ENCODE measurements at places on chromosomes 11 and 22.

DNA sequence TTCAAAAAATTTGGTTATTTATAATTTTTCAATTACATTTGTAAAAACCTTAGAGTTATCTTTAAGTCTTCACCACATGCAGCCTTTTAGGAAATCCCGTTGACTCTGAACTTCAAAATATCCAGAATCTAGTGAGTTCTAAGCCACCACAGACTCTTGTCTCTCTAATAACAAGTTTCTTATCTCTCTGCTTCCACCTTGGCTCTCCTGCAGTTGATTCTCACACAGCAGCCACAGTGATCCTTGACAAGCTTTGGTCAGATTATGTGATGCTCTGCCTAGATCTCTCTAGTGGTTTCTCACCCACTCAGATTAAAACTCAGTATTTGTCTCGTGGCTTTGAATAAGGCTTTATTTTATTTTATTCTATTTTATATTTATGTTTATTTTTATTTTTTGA, 8.6 kb downstream of the HSD17B12 start:
- no peak for DNase-seq

- DNase-seq: no peak
These were observed 24.2 kb downstream of the MRE11 start for GRCh38 chr11:94469416-94469815.

GRCh38 chr11:80083531-80083951, 642.7 kb upstream of the TENM4 start:
- no peak for DNase-seq

GRCh38 chr11:63889344-63889743, 27.6 kb downstream of the RCOR2 start:
- no peak for DNase-seq

DNA sequence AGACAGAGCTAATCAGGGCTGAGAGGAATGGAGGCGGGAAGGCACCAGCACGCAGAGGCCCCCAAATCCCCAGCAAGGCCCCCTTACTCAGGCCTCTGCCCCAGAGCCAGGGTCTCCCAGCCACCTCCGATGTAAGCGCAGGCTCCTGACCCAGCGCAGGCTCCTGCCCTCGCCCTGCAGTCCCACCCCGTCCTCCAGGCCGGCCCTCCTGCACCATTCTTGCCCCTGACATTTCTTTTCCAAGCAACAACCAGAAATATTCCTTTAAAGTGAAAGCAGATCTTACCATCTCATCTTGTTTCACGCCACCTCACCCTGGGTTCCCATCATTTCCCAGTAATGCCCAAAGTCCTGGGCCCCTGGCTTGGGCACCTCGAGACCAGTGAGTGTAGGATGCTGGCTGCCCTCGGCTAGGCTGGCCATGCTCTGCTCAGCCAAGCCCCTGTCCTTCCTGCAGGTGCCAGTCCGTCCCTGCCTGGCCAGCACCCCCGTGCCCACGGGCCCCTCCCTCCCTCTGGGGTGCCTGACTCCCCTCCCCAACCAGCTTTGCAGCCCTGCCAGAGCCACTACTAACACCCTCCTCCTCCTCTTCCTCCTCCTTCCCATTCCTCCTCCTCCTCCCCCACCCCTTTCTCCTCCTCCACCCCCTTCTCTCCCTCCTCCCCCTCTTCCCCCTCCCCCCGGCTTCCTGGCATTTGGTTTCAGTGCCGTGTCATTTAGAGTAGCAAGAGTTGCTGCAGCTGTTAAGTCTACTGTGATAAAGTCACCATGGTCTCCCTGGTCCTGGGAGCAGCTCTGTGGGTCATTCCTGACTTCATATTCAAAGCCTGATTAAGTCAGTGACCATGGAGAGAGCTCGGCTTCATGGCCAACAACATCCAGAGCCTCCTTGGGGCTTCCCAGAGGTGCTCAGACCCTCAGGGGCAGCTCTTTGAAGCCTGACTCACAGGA, 78.7 kb downstream of the PIWIL3 start:
- no peak for DNase-seq

DNA sequence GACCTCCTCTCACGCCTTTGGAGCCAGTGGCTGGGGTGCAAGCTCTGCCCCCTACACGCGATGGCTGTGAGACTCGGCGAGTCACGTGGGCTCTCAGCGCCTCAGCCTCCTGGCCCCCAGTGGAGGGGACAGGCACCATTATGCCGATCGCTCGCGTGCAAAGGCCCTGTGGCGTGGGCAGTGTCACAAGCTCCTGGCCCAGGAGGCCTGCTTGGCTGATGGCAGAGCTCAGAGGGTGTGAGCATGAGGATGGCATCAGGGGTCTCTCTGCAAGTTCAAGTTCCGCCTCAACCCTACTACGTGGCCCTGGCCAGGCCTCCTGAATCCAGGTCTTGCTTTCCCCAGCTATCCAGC, 90.8 kb upstream of the KCNQ1OT1 start:
- DNase-seq: no peak

GRCh38 chr22:39270280-39270679, 25.5 kb upstream of the PDGFB start:
- no peak for DNase-seq

DNA sequence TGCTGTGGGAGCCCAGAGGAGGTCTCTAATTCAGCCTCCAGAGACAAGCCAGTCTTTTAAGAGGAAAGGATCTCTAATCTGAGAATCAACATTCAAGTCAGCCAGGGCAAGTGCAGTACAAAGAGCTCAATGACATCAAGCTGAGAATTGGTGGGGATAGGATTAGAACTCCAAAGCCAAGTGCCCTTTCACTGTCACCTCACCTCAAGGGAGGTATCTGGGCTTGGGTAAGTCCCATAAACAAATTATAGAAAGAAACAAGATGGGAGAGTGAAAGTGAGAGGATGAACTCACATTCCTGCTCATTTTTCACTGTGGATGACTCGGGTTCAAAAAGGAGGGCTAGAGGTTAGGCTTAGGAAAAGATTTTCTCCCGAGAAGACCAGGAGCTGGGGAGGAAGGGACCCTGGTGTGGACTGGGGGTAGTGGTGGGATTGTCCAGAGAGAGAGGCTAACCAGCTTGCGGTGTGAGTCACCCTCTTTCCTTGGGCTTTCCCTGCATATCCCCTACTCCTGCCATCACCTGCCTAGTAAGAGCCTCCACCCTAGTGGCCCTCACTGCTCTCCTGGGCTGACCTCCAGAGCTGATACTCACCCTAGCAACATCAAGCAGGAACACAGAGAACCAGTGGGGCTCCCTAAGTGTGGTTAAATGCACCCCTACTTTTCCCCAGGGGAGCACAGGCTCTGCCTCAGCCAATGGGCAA, 70.4 kb downstream of the RRM1 start:
- DNase-seq: no peak

DNA sequence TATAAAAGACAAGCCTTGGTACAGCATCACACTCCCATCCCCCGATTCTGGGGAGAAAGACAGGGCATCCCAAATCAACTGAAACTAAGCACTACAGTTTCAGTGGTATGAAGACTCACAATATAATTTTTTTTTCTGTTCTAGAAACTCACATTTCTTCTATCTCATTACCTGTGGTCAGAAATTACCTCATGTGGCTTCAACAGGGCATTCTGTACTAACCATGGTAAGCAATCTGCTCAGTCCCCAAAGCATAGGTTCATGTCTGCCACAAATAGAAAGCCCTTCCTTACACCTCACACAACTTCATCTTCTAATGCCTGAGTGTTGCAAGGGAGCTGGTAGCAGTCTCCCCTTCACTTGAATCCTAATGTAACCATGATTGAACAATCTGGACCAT, 147.4 kb upstream of the POU2AF2 start:
- DNase-seq: no peak

DNA sequence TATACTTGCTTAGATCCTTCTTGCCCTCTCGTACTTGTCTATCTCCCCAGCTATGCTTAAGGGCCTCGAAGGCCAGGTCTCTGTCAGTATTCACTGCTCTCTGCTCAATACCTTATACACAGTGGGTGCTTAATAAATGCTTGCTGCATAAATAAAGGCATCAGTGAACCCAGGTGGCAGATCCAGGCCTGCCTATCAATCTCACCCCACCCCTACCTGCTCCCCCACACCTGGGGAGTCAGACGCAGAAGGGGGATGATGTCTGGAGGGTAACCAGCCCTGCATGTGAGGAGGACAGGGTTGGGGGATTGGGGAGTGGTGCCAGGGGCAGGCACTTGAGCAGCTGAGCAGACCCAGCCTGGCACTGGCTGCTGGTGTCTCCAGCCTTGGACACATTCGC, 430.6 kb downstream of the MN1 start:
- DNase-seq: no peak

GRCh38 chr11:62404435-62404834, 14.4 kb upstream of the SCGB1A1 start:
- no peak for DNase-seq

GRCh38 chr11:87355596-87355995, 317.9 kb downstream of the TMEM135 start:
- DNase-seq: no peak

- DNase-seq: peak; percentile 72
These were observed 24.8 kb upstream of the TTC12 start for GRCh38 chr11:113289431-113290187.

- DNase-seq: no peak
These were observed 333.9 kb downstream of the OPCML start for GRCh38 chr11:133198438-133198837.

- DNase-seq: no peak
These were observed 1.1 kb downstream of the ATL3 start for GRCh38 chr11:63670096-63670432.

- DNase-seq: no peak
These were observed 58.7 kb downstream of the CTTN start for GRCh38 chr11:70456921-70457532.

- DNase-seq: no peak
These were observed 167.6 kb upstream of the SYT13 start for GRCh38 chr11:45453721-45454120.

DNA sequence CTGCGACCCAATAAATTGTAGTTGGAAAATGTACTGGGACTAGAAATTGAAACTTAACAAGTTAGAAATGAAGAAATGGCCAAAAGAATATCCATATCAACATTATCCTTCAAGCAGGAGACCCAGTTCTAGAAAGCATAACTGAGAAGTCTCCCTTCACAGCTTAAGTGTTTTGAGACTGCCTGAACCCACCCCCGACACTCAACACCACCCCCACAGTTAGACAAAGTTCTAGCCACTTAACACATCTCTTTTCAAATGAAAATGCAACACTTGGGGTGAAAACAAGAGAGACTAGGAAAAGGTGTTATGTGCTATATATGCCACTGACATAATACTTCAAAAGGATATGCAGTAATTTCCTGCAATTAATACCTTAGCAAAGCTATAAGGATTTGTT, 184.5 kb downstream of the SOX6 start:
- no peak for DNase-seq

DNA sequence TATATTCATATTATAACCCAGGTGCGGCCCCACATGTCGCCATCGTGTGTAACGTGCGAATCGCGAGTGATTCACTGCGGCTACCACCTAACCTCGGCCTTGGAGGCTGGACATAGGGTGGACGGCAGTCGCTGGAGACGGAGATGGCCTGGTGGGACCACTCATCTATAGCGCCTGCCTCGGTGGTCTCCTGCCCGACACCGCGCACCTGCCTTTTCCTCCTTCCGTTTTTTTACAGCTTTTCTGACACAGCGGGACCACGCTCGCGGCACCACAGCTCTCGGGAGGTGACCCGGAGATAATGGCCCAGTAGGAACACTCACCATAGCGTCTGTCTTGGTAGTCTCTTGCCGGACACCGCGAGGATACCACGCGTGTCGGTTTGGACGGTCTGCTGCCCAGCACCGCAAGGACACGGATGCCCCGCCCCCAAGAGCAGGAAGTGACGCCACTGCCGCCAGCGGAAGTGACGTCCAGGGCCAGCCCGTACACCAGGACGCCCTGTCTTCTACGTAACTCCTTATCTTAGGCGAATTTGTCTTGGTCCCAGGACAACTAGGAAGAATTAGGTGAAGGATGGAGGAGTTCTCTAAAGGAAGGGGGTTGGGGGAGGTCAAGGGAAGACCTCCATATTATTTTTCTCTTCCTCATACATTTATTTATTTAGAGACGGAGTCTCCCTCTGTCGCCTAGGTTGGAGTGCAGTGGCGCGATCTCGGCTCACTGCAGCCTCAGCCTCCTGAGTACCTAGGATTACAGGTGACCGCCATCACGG, 6.4 kb downstream of the SNU13 start:
- DNase-seq: peak; percentile 72

GRCh38 chr11:67732045-67732787, 57.8 kb upstream of the ALDH3B2 start:
- no peak for DNase-seq

Data from NCI-H774 (cell line).